ENCODE measurements at places on chromosomes 2 and 18.

- no peak for DNase-seq
Measured at GRCh38 chr2:31354837-31355236, 59.7 kb downstream of the XDH start.

DNA sequence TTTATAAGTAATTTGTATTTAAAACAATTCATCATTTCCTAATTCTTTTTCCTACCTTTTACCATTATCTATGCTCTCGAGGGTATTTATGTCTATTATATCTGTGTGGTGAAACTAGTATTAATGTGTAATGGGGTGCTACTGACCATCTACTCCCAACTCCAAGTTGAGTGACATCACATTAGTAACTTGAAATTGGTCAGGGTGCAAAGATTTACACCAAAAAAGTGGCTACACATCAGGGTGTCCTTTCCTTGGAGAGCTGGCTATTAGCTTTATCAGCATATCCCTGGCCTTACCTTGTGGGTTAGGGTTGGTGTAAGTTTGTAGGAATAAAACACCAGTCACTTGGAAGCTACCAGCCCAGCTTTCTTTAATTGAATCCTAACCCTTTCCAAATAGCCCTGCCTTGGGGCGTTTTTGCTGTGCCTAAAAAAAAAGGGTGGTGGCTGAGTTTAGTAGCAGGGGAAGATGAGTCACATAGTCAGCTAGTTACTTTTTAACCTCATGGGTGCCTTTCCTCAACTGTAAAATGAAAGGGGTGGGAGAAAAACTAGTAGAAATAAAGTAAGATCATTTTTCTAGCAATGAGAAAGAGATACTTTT lies 14.0 kb downstream of the ANXA4 start:
- no peak for DNase-seq

DNA sequence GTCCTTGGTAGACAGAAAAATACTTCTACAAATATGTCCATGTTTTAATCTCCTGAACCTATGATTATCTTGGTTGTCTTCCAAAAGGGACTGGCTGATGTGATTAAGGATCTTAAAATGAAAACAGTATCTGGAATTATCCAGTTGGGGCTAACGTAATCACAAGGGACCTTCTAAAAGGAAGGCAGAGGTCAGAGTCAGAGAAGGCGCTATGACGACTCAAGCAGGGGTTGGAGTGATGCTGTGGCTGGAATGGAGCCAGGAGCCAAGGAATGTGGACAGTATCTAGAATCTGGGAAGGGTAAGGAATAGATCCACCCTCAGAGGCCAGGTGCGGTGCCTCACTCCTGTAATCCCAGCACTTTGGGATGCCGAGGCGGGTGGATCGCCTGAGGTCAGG lies 4.2 kb upstream of the USP14 start:
- no peak for DNase-seq

DNA sequence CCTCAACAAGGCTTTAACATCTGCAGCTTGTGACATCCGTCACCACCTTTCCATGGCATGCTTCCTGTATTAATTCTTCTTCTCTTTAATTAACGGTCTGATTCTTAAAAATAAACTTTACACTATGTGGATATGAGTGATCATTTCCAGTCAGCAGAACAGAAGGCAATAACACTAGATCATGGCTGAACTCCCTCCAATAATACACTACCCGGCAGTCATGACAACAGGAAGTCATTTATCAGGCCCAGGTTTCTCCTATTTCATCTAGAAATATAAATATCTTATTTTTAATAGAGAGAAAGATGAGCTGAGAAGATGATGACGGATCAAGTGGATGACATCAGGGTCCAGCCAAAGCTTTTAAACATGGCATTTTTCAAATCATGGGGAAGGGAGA lies 792.2 kb downstream of the SLC4A3 start:
- DNase-seq: no peak

GRCh38 chr2:179048099-179048498 lies 1.8 kb downstream of the CCDC141 start:
- DNase-seq: no peak

DNA sequence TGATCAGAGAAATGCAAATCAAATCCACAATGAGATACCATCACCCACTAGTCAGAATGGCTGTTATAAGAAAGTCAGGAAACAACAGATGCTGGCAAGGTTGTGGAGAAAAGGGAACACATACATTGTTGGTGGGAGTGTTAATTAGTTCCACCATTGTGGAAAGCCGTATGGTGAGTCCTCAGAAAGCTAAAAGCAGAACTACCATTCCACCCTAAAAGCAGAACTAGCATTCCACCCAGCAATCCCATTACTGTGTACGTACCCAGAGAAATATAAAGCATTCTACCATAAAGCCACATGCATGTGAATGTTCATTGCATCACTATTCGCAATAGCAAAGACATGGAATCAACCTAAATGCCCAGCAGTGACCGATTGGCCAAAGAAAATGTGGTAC lies 60.7 kb downstream of the ANKRD62 start:
- no peak for DNase-seq

- DNase-seq: no peak
Measured at GRCh38 chr2:172234716-172235691, 132.3 kb upstream of the DLX2 start.

DNA sequence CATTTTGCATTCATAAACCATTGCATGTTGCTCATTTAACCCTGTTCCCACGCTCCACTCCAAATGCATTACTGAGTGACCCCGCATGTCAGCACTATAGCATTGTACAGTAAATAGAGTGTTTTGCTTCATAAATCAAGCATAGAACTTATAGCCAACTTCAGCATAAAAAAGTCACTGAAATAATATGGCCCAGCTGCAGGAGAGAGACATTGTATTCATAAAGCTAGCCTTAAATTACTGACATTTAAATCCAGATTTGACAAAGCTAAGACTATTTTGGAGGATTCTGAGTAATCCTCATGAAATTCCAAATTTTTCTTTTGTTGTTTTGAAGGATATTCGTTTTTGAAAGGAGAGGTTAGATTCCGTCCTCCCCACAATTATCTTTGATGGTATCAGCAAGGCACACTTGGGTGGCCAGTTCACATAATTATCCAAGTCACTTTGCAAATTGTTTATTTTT lies 320.9 kb upstream of the TCF4 start:
- no peak for DNase-seq

DNA sequence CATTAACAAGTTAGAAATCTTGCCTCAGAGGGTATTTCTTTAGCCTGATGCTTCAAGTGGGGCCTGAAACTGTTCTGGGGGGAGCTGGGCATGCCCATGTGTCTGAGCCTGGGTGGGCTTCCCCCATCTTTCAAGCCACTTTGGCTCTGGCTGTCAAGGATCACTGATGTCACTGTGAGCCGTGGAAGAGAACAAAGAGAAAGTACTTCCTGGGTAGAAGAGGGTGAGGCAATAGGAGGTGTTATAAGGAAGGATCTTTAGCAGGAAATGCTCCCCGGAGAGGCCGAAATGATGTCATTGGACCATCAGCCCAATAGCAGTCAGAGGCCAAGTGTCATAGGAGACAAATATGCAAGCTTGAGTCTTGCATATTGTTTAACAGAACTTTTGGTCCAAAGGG lies 228.4 kb upstream of the MEX3C start:
- no peak for DNase-seq

DNA sequence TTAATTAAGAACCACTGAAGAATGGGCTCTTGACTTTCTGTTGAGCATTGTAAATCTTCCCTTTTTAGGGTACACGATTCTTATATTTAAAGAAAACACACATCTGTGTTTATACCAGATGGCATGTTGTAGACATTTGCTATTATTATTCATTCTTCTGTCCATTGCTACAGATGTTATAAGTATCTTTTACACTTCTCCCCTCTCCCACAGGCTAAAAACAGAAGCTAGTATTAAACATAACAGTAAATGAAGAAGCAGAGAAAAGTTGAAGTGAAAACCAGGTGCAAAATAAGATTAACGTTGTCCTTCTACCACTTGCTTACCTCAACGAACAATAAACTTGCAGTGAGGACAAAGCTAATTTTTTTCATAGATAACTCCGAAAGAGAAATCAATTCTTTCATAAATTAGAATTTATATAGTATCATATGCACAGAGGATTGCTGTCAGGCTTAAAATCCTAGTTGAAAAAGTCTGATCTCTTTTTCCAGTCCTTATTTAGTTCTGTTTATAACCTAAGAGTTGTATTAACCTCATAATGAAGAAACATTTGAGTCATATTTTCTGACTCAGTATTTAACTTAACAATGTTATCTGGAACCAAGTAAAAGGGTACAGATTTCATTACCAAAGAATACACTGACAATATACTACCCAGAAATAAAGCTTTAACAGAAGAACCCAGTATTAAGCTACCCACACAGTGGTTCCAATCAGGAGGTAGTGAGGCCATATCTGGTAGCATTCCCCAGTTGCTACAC lies 16.4 kb upstream of the ZNF385B start:
- DNase-seq: no peak

GRCh38 chr2:169095621-169096105 lies 26.3 kb downstream of the DHRS9 start:
- DNase-seq: no peak

DNA sequence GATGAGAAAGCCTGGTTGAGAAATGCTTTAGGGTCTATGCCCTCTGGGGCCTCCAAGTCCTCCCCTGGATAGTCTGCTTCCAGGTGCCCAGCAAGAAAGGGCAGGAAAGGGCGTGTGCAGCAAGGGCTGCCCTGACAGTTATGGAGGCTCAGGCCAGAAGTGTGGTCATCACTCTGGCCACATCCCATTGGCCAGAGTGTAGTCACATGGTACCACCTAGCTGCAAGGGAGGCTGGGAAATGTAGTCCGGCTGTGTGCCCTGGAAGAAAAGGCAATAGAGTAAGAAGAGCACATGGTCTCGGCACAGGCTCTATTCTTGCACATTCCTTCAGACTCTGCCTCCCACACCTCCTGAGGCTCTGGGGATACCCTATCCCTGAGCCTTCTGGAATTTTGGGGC lies 35.7 kb downstream of the ODC1 start:
- DNase-seq: no peak

DNA sequence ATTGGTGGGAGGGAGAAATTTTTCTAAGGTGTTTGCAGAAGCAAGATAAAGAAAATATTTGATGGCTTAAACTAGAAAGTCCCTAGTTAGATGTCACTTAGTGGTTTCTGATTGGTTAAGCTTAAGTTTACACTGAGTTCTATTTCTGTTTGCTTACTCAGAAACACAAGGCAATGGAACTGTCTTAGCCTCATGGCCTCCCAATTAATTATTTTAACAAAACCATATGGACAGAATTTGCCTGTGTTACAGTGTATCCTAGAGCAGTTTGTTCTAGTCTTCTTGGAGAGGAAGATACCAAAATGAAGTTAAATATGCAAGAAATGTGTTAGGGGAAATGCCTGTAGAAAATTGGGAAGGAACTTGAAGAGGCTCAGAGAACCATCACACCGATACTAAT lies 4.6 kb upstream of the IMPACT start:
- no peak for DNase-seq

GRCh38 chr2:136025057-136025973 lies 39.9 kb upstream of the DARS1 start:
- no peak for DNase-seq

DNA sequence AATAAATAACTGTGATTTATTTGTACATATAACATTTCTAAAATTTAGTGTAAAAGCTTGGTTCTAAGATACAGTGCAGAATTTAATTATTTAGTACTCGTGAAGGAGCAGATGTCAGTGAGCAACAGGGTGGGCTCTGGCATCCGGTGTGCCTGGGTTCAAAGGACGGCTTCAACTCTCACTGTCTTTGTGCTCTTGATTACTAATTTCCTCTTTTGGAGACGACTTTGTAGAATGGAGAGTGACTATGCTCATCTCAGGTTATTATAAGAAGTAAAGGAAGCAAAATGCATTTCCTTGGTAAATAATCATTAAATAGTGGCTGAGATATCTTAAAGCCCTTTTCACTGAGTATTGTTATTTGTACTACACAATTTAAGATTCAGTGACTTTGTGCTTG lies 271.7 kb downstream of the ASXL3 start:
- DNase-seq: no peak

GRCh38 chr2:1238598-1239138 lies 174.6 kb upstream of the TPO start:
- no peak for DNase-seq

DNA sequence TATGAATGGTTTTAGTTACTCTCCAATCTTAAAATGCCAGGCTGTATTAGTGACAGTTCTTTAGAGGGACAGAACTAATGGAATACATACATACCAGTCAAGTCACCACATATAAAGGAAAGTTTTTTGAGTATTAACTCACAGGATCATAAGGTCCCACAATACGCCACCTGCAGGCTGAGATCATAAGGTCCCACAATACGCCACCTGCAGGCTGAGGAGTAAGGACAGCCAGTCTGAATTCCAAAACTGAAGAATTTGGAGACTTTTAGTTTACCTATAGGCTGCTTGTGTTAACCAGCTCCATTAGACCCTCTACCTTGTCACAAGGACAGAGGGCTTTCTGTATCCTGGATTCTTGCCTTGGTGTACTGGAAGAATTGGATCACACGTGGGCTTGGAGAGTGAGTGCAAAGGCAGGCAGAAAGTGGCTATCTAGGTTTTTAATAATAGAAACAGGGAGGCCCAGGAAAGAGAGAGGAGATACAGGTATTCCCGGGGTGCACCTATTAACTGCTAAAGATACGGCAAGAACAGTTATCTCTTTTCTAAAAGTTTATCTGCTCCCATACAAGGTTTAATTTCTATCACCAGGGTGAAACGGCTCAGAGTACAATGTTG lies 234.9 kb upstream of the CYRIA start:
- no peak for DNase-seq

DNA sequence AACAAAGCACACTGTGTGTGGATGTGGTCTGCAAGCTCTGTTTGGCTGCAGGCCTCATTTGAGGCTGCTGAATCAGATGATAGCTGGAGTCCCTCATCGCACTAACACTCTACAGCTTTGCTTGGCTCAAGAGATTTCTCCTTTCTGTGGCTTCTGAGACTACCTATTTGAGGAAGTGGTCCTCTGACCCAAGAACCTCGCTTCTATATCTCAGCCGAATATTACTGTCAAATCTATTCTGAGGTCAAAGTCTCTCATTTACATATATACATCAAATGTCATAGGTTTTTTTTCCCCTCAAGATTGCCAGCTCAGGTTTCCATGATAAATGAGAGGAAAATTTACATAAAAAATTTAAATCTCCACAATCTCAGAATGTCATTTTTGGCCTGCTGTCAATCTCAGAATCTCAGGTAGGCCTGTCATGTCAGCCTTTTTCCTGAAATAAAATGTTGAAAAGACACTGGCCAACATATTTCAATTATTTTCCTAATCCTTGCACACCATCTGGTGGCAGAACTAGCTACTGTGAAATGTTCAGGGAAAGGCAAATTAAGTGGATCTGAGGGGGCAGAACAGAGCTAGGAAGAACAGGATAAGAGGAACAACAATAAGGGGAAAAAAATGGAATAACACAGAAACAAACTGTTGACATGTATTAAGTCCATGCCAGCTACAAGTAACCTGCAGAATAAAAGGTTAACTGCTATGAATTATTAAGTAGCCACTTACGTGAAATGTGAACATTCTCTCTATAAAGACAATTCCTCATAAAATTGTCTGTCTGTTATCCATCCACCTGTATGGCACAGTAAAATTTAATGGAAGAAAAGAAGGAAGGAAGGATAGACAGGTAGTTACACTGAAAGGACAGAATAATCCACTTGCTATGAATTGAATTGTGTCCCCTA lies 39.3 kb downstream of the AP1S3 start:
- no peak for DNase-seq

All from stimulated activated CD4-positive, alpha-beta T cell treated with anti-CD3 and anti-CD28 coated beads, Interleukin-15, amount 100 ng/mL, for 48 hours (primary cell).